ENCODE measurements at places on chromosomes 4 and X.
A peak's percentile ranks its signal among the peaks of the same experiment; 100 is the strongest.

- DNase-seq, result no peak
Measured at GRCh38 chrX:66164470-66164869, 423 bp downstream of the HEPH start.

DNA sequence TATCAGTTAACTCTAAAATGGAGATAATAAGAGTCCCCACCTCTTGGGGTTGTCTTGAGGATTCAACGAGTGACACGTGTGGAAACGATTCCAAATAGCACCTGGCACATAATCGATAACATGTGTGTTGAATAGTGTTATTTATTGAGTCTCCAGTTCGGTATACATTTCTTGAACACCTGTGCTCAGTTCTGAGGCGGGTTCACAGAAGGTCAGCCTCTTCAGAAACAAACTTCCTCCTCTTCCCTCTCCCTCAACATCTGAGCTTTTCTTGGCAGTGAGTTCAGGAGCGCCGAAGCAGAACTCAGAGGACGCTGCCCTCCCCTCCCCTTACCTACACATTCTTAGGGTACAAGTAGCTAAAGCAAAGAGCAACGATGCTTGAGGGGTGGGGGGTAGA, 934 bp downstream of the PDHA1 start:
- no peak for DNase-seq

- no peak for DNase-seq
Measured at GRCh38 chr4:137427411-137427810, 104.9 kb downstream of the PCDH18 start.

GRCh38 chr4:38504396-38504715, 159.6 kb upstream of the KLF3 start:
- no peak for DNase-seq

DNA sequence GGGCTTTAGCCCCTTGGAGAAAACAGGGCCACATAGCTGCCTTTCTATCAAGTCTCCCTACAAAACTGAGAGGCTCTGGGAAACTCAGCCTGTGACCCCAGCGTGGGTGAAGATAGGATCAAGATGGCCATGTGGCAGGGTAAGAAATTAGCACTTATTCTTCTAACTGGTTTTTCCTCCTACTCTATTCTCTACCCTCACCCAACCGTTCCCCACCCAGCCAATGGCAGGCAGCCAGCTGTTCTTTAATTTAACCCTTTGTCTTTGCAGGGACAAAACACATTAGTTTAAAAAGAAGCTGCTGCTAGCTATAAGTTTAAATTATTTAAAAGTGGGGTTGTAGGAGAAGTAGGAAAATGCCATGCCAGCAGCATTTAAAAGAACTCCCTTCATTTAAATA, 2.8 kb downstream of the CLCN5 start:
- DNase-seq, result no peak

DNA sequence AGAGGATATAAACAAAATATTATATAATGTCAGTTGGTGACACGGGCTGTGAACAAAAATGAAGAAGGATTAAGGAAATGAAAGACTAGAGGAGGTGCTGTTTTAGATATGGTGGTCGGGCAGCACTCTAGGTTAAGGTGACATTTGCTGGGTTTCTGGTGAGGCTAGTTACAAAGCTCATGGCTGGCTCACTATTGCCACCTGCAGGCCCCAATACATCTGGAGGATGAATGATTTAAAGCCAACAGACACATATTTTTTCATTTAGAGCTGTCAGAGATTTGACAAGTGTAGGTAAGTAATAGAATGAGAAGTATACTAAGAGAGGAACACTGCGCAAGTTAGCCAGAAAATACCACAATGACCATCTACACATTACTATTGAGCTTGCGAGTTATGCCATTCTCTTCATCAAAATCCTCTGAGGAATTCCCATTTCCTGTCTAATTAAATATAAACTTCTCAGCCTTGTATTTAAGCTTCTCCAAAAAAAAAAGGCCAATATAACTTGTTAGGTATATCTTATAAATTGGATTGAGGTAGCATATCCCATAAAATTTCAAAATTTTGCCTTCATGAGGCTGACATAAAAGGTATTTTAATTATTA, 6.4 kb upstream of the FGG start:
- DNase-seq, result peak; percentile 47

GRCh38 chr4:6241062-6241845, 28.4 kb upstream of the WFS1 start:
- DNase-seq, result no peak

- DNase-seq, result no peak
Measured at GRCh38 chr4:80071604-80072227, 1.3 kb downstream of the ANTXR2 start.

DNA sequence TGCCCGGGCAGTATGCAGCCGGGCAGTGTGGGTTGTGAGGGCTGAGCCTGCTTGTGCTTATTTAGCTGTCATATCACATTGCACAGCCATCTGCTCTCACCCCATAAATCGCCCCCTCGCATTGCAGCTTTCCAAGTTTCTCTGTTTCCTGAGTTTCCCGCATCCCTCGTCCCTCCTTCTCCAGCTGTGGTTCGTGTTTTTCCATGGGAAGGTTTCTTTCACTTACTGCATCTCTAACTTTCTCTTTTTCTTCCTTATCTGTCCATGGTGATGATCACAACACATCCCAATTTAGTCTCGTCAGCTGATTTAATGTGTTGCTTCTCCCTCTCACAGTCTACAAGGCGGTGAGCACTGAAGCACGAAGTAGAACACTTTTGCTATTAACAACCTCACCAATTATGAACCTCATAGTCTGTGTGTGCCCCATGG, 118.1 kb downstream of the ENPP6 start:
- DNase-seq, result no peak

DNA sequence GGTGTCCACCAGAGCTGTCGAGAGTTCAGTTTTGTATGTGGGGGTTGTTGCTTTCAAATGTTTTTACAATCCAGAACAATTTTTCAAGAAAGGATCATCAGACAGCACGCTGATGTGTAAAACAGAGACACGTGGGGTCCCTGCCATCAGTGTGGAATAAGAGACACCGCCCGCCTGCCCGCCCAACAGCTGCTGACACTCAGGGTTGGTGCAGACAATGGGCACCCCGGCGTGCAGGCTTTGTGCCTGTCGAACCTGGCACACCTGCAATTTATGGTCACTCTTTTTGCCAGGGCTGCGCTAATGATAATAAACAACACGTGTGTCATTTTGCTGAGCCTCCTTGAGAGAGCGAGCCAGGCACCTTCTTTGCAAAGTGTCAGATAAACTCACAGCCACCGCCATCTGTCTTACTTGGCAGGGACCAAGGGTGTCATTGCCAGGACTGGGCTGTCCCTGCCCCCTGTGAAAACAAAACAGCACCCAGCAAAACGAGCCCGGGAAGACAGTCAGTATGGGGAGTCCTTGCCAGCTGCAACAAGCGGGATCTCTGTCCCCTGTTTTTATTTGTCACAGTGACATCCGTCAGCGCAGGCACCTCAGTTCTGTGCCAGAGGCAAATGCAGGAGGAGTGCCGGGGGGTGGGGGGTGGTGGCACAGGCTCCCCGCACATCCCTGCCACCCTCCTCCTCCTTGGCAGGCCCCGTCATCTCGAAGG, 69.1 kb downstream of the PSAPL1 start:
- no peak for DNase-seq

- DNase-seq, result no peak
Measured at GRCh38 chr4:37922328-37922727, 31.4 kb downstream of the TBC1D1 start.

GRCh38 chr4:31461421-31461820, 741.3 kb downstream of the PCDH7 start:
- no peak for DNase-seq

GRCh38 chr4:186643501-186644310, 80.0 kb downstream of the FAT1 start:
- DNase-seq, result no peak

DNA sequence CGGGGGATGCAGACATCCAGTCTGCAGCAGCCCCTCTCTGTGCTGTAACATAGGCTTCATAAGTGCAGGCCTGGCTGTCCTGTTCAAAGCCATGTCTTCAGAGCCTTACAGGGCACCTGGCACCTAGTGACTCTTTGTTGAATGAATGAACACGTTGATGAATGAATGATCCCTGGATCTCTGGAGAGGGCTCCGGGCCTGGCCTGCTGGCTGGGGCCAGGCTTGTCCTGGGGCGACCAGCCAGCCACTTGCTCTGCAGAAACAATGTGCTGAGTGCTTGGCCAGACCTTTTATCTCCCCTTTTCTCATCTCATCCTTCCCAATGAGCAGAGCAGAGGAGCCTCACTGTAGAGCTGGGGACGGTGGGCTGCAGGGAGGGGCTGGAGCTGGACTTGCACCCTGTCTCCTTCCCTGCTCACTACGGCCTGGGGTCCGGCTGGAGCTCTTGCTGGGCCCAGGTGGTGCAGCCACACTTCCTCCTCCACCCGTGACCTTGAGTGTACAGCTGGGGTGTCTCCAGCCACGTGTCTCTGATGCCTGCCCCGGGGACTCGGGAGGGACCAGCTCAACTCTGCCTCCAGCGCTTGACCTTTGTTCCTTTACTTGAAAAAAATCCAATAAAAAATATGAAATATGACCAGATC, 77.9 kb downstream of the PSAPL1 start:
- DNase-seq, result no peak

- DNase-seq, result no peak
Measured at GRCh38 chrX:154467556-154467955, 9.5 kb downstream of the PLXNA3 start.

DNA sequence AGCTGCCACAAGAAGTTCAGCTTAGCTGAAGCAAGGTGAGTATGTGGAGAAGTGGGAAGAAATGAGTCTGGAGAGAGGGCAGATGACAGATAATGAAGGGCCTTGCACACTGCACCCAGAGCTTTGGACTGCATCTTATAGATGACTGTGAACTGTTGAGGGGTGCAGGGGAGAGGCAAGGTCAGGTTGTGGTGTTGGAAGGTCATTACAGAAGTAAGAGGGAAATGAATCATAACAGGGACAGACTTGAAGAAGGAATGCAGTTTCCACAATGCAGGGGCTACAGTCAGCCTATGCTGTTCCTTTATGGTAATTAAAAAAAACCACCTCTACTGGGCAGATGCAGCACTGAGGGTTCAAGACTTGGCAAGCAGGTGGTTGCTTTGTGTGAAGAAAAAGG, 4.8 kb upstream of the IGFBP7 start:
- DNase-seq, result no peak

DNA sequence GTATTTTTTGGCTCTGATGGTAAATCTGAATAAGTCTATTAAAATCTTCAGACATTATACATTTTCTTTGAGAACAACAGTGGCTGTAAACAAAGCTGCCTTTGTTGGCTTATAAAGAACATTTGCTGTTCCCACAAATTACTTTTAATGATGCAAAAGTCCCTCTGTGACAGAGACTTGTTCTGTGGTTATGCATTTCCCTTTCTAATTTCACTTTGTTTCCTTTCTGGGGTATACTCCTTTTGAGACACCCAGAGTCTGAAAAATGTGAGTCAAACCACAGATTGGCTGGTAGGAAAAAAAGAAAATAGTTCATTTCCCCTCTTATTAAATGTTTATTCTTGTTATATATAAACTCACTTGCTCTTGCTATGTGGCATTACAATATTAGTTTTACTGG, 402.4 kb downstream of the PACRGL start:
- DNase-seq, result no peak

- no peak for DNase-seq
Measured at GRCh38 chrX:115940348-115940747, 230.2 kb upstream of the AGTR2 start.

DNA sequence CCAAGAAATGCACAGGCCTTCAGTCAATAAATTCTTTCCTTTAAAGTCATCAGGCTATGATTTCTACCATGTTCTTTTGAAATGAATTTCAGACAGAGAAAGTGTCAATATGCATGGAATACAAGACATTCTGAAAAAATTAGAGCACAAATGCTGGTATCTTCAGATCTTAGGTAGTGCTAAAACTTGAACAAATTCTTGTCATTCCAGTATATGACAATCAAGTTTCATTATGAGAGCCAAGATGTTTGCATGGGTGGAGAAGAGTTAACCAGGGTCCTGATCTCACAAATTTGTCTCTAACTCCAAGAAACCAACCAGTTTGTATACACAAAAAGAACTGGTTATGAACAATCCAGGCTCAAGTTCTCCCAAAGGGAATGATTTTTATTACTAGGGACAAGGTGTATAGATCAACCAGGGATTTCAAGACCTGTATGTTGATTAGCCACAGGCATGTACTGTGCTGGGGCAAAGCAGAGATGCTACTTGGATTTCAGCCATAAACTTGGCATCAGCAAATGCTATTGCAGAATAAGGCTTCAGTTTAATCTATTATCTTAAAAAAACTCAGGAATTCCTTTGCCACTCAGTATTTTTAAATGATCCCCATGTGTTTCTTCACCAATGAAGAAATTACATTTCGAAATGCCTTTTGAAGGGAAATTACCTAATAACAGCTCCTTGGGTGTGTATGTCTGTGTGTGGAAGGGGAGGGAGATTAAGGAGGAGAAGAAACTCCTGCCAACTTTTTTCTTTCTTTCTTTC, 69.7 kb downstream of the FANCB start:
- DNase-seq, result no peak

GRCh38 chr4:141046255-141046654, 87.0 kb downstream of the RNF150 start:
- peak; percentile 4 for DNase-seq

- DNase-seq, result no peak
Measured at GRCh38 chr4:93416344-93417128, 412.0 kb upstream of the ATOH1 start.

DNA sequence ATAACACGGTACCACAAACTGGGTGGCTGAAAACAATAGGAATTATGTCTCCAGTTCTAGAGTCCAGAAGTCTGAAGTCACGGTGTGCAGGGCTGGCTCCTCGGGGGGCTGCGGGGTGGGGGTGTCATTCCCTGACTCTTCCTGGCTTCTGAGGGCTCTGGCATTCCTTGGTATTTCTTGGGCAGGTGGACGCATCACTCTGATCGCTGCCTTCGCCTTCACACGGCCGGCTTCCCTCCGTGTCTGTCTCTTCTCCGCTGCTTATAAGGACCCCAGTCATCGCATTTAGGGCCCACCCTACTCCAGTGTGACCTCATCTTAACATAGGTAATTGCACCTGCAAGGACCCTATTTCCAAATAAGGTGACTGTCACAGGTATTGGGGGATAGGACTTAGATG, 134.6 kb downstream of the CPZ start:
- DNase-seq, result no peak

DNA sequence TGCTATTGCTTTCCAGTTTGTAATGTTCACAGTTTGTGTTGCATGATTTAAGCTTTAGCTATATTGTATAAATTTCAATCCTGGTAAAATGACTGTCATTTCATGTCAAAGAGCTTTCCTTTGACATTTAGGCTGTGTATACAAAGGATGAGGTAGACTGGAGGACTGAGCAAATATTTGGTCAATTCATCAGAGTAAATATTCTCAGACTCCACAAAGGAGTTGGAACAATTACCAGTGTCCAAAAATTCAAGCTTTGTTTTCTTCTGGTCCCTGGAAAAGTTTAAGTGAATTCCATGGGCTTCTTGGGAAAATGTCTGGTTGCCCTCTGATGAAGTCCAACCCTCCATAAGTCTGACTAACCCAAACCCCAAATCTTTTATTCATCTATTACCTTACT, 682.4 kb downstream of the DACH2 start:
- DNase-seq, result no peak

GRCh38 chrX:135505351-135505750, 15.1 kb upstream of the INTS6L start:
- no peak for DNase-seq

GRCh38 chr4:159010563-159011260, 92.2 kb upstream of the RAPGEF2 start:
- no peak for DNase-seq

Measured in Jurkat, Clone E6-1 (cell line).